ENCODE measurements at places on chromosomes 16 and 17. TPM values are rescaled to one million over a fixed set of nuclear protein-coding genes. Genes with fewer than 3 reads are reported as not detected.

- no peaks in the 10 kb centered on the region for H3K36me3 ChIP-seq
- H3K27me3 ChIP-seq: no peaks in the 10 kb centered on the region
- no peak for DNase-seq
- H3K4me3 ChIP-seq: no peak overlapping the region
Measured at GRCh38 chr17:39069114-39069756, 82.2 kb downstream of the PLXDC1 start.

DNA sequence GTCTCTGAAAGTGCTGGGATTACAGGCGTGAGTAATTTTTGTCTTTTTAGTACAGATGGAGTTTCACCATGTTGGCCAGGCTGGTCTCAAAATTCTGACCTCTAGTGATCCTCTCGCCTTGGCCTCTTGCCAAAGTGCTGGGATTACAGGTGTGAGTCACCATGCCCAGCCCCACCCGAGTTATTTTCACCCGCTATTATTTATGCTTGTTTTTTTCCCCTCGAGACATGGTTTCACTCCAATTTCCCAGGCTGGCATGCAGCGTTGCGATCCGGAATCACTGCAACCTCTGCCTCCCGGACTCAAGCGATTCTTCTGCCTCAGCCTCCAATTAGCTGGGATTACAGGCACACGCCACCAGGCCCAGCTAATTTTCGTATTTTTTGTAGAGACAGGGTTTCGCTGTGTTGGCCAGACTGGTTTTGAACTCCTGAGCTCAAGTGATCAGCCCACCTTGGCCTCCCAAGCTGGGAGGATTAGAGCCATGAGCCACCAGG is 9.2 kb downstream of the RPL23 start:
- DNase-seq: peak; percentile 47
- no peaks in the 10 kb centered on the region for H3K27me3 ChIP-seq
- H3K27ac ChIP-seq: no peak overlapping the region
- H3K4me3 ChIP-seq: no peak overlapping the region
- H3K36me3 ChIP-seq: peaks cover 29% of the 10 kb centered on the region

Gene PLD2
- 34.1 TPM for total RNA-seq

Gene ZNF319
- total RNA-seq: 2.4 TPM

Gene CDIPT
- 91.5 TPM for total RNA-seq

Gene SYNGR3
- not detected for total RNA-seq

- no peaks in the 10 kb centered on the region for H3K36me3 ChIP-seq
- DNase-seq: no peak
- peaks cover 41% of the 10 kb centered on the region for H3K27me3 ChIP-seq
Measured at GRCh38 chr17:32275060-32276042, 9.7 kb downstream of the RHBDL3 start.

DNA sequence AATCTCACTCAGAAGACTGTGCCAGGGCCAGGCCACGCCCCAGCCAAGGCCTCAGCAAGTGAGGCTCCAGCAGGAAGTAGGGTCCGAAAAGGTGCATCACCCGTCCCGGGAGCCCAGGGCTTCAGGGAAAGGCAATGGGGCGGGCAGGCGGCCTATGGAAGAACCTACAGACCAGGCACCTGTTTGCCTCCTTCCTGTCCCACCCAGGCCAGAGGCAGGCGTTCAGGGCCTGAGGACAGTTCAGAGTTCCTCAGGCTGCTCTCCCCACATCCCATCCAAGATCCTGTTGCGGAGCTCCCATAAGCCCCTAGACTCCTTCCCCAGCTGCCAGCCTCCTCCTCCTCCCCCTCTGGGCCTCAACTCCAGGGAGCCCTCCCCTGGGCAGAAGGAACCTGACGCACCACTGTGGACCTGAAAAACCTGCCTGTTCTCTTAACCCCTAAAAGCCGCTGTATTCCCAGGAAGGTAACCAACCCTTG is 2.3 kb downstream of the CLUH start:
- H3K4me3 ChIP-seq: peak overlapping the region; percentile 78
- peak; percentile 88 for DNase-seq
- H3K27me3 ChIP-seq: no peaks in the 10 kb centered on the region
- H3K36me3 ChIP-seq: peaks cover 5% of the 10 kb centered on the region
- peaks cover 71% of the 10 kb centered on the region for H3K4me1 ChIP-seq

Gene PRCD
- not detected for total RNA-seq

DNA sequence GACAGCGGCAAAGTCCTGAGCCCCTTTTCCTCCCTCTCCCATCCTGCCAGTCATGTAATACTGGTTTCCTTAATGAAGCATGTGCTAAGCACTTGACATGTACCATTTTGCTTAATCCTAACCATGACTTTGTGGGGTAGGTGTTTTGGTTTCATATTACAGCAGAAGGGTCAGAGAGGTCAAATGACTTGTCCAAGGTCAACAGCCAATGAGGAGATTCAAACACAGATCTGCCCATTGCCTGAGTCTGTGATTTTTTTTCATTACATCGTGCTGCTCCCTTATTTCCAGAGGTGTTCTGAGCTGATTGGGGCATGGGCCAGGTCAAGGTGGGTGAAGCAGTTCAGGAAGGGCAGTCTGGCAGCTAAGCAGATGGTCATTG is 17.6 kb upstream of the PHF12 start:
- H3K27me3 ChIP-seq: peaks cover 11% of the 10 kb centered on the region
- no peak overlapping the region for H3K27ac ChIP-seq
- H3K4me1 ChIP-seq: no peaks in the 10 kb centered on the region
- H3K4me3 ChIP-seq: no peak overlapping the region

DNA sequence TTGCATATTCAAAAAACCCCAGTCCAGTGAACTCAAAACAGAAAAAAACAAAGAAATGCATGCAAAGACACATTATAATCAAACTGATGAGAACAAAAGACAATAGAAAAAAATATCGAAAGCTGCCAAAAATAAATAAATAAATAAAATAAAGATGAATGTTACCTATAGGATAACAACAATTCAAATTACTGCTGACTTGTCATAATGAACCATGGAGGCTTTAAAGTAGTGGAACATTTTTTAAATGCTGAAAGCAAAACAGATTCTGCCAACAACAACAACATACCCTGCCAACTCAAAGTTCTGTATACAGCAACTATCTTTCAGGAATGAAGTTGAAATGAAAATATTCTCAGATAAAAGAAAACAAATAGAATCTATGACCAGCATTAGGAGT is 116.6 kb downstream of the CBLN1 start:
- H3K36me3 ChIP-seq: no peaks in the 10 kb centered on the region
- no peak overlapping the region for H3K27ac ChIP-seq
- H3K4me3 ChIP-seq: no peak overlapping the region
- no peaks in the 10 kb centered on the region for H3K27me3 ChIP-seq
- H3K4me1 ChIP-seq: no peaks in the 10 kb centered on the region

DNA sequence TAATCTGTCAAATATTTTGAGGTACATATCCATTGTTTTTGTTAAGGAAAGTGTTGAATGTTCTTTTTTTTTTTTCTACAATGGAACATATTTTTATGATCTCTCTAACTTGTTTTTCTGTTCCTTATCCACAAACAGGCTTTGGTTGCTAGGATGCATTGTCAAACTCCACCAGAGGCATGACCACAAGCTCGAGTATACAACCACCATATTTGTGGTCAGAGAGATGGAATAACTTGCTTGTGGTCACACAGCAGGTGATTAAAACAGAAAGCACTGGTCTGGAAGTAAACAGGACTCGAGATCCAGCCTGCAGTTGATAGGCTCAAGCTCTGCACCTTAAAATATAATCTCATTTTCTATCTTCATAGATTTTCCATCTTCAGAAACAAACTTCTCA is 105.8 kb upstream of the ADAMTS18 start:
- no peak overlapping the region for H3K4me3 ChIP-seq
- no peak overlapping the region for H3K27ac ChIP-seq
- DNase-seq: no peak
- no peaks in the 10 kb centered on the region for H3K27me3 ChIP-seq
- no peaks in the 10 kb centered on the region for H3K4me1 ChIP-seq

- DNase-seq: no peak
- H3K4me1 ChIP-seq: peaks cover 6% of the 10 kb centered on the region
- H3K27ac ChIP-seq: no peak overlapping the region
Measured at GRCh38 chr16:84224554-84224953, 15.3 kb downstream of the KCNG4 start.

Gene LDHD
- 5.0 TPM for total RNA-seq

DNA sequence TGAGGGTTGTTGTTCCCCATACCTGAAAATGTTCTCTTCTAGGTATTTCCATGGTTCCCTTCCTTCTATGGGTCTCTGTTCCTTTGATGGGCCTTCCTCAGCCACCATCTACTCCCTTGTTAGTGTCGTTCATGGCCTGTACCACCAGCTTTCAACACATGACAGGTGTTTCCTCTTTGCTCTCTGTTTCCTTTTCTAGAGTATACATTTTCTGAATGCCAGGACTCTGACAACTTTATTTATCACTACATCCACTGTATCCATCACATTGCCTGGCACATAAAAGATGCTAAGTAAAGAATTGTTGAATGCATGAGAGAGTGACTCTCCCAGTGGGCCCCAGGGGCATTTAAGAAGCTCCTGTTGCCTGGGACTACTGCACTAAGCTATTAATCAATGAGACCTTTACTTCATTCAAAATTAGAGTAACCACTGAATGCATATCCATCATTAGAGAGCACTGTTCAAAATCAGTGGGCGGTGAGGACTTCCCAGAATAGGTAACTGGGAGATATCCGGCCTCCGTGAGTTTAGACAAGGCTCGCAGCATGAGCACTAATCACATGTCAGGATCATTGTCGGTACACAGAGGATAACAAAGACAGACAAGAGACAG is 255.0 kb downstream of the CBLN1 start:
- H3K4me1 ChIP-seq: no peaks in the 10 kb centered on the region
- no peaks in the 10 kb centered on the region for H3K36me3 ChIP-seq
- H3K27ac ChIP-seq: no peak overlapping the region
- no peak overlapping the region for H3K4me3 ChIP-seq
- no peak for DNase-seq
- H3K27me3 ChIP-seq: no peaks in the 10 kb centered on the region

DNA sequence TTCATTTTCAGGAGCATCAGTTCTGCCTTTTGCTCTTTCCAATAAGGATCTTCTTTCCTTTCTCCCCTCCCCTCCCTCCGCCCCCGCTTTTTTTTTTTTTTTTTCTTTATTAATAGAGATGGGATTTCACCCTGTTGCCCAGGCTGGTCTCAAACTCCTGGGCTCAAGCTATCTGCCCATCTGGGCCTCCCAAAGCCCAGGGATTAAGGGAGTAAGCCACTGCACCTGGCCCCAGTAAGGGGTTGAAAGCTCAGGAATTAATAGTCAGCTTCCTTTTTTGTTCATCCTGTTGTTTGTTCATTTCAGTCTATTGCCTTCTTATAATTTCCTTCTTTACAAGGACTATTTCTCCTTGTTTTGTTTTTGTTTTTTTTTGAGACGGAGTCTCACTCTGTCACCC is 7.9 kb upstream of the C17orf58 start:
- H3K4me1 ChIP-seq: no peaks in the 10 kb centered on the region
- no peak overlapping the region for H3K4me3 ChIP-seq
- H3K27me3 ChIP-seq: no peaks in the 10 kb centered on the region
- no peak for DNase-seq
- H3K36me3 ChIP-seq: no peaks in the 10 kb centered on the region

DNA sequence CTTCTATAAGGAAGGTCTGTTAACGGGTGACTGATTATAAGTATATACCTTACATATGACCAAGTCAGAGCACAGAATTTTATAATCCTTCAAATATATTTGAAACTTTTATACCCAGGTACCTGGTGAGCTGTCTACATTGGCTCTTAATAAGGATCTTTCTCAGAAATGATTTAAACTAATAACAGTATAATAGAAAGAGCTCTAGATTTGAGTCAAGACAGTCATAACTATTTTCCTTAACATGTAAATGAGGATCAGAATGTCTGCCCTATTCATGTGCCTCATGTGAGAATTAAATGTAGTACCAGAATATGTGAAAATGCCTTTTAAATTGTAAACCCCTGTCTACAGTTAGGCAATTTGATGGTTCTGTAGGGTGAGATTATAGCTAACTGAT is 14.5 kb downstream of the CBFB start:
- no peaks in the 10 kb centered on the region for H3K27me3 ChIP-seq
- DNase-seq: no peak
- H3K36me3 ChIP-seq: peaks cover 23% of the 10 kb centered on the region
- no peak overlapping the region for H3K4me3 ChIP-seq
- peaks cover 18% of the 10 kb centered on the region for H3K4me1 ChIP-seq
- no peak overlapping the region for H3K27ac ChIP-seq

DNA sequence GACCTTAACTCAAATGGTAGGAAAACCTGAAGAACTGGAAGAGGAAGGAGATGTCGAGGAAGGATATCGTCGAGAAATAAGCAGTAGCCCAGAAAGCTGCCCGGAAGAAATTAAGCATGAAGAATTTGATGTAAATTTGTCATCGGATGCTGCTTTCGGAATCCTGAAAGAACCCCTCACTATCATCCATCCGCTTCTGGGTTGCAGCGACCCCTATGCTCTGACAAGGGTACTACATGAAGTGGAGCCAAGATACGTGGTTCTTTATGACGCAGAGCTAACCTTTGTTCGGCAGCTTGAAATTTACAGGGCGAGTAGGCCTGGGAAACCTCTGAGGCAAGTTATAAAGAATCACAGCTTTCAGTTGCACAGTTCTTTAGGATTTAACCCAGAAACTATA is 15.5 kb downstream of the ERCC4 start:
- peaks cover 17% of the 10 kb centered on the region for H3K4me1 ChIP-seq
- H3K4me3 ChIP-seq: no peak overlapping the region
- H3K27ac ChIP-seq: no peak overlapping the region
- no peak for DNase-seq
- peaks cover 74% of the 10 kb centered on the region for H3K36me3 ChIP-seq

Gene TBKBP1
- 6.7 TPM for total RNA-seq

DNA sequence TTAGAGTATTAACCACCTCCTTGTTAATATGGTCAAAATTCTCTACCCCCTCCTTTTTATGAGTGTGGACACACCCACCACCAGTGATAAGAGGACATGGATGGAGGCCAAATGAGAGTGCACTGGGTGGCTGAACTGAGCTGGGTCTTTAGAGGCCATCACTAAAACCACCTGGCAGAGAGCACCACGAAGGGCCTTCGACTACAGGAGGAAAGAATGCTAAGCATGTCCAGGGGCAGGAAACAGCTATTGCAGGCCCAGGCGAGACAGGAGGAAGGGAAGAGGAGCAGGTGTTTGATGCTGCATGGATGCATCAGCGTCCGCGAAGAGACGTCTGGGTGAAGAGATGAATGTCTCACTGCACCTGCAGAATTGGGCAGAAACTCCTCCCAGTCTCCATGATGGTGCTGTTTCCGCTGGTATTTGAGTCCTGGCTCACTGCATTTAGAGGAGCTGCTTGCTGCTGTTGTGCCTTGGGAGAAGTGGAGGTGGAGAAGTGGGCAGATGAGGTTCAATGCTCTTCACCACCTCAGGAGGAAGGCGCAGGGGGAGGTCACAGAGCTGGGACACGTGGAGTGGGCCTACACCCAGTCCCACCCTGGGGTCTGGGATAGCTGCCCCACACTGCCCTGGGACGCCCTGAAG is 33.2 kb downstream of the SPHK1 start:
- no peak overlapping the region for H3K4me3 ChIP-seq
- H3K27me3 ChIP-seq: no peaks in the 10 kb centered on the region
- H3K4me1 ChIP-seq: peaks cover 14% of the 10 kb centered on the region
- no peaks in the 10 kb centered on the region for H3K36me3 ChIP-seq
- no peak for DNase-seq
